ENCODE measurements at places on chromosomes 11 and 22.
A peak's percentile ranks its signal among the peaks of the same experiment; 100 is the strongest.

DNA sequence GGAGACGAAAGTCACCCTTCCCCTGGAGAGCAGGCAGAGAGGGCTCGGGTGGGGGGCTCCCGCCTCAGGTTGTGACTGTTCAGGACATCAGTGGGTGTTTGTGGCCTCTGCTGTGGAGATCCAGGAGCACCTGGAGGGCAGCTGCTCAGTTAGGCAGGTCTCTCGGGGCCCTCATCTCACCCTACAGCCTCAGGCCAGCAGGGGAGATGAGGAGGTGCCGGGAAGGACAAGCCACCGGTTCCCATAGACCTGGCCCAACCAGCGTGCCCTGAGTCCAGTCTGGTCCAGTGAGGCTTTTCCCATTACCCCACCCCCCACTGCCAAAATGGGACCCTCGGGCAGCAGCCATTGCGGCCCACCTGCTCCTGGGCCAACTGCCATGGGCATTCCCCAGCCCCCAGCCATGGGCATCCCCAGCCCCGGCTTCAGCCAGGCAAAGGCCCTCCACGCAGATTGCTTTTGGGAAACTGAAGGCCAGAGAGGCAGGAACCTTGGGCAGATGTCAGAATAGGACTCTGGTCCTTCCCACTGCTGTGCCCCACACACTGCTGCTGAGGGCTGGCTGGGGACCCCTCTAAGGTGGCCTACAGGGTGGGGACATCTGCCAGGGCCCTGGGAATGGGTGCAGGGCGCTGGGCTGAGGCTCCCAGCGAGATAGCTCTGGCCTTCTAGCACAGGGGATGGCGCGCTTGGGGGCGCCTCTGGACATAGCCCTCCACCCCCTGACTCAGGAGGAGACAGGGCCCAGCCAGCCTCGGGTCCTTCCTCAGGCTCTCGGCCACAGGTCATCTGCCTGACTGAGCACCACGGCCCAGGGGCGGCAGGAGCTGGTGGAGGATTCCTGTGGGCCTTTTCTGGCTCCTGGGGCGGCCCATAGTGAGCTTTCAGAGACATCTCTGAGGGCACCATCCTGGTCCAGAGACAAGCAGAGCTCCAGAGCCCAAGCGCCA, 4.8 kb downstream of the PIM3 start:
- DNase-seq, result no peak

- no peak for DNase-seq
Observed at GRCh38 chr11:69497221-69497787, 15.8 kb downstream of the LINC01488 start.

- no peak for DNase-seq
Observed at GRCh38 chr22:41844513-41844912, 11.6 kb downstream of the SREBF2 start.

DNA sequence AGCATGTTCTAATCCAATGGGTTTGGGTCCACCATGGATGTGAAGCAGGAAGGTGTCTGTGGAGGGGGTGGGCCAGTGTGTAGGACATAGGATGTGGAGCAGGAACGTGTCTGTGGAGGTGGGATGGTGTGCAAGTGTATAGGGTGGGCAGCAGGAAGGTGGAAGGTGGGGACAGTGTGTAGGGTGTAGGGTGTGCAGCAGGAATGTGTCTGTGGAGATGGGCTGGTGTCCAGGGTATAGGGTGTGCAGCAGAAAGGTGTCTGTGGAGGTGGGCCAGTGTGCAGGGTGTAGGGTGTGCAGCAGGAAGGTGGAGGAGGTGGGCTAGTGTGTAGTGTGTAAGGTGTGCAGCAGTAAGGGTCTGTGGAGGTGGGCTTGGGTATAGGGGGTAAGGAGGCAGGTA, 1068.0 kb downstream of the NTM start:
- DNase-seq, result no peak

GRCh38 chr11:104320956-104321355, 157.0 kb upstream of the PDGFD start:
- no peak for DNase-seq

- DNase-seq, result no peak
Observed at GRCh38 chr11:82756765-82757639, 23.3 kb upstream of the FAM181B start.

DNA sequence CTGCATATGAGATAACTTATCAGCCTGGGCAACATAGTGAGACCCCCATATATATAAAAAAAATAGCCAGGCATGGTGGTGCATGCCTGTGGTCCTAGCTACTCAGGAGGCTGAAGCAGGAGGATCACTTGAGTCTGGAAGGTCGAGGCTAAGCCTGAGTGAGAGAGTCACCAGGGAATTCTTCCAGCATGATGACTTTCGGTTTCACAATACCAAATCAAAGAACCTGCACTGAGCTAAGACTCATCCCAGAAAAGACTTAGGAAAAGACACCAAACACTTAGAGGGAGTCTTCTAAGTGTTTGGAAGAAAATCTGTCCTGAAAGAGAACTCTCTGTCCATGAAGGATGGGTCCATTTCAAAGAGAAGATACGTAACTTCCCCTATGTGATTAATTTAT, 12.7 kb downstream of the STK33 start:
- DNase-seq, result no peak

DNA sequence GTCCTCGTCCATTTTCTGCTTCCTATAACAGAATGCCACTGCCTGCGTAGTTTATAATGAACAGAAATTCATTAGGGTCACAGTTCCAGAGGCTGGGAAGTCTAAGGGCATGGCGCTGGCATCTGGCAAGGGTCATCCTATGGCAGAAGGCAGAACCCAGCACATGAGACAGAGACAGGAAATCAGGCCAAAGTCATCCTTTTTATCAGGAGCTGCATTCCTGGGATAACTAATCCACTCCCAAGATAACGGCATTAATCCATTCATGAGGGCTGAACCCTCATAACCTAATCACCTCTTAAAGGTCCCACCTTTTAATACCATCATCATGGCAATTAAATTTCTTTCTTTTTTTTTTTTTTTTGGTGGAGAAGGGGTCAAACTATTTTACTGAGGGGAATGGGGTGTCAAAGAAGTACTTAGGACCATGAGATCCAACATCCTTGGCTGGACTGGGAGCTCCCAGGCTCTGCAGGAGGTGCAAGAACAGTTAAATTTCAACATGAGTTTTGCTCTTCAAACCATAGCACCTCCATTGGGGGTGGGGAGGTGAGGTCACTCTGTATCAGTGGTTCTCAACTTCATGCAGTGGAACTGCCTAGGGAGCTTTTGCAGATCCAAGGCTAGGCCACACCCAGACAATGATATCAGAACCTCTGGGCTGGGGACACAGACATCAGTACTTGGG, 4.4 kb downstream of the TMEM109 start:
- DNase-seq, result no peak

- DNase-seq, result no peak
Observed at GRCh38 chr11:116527180-116527991, 245.4 kb downstream of the BUD13 start.

DNA sequence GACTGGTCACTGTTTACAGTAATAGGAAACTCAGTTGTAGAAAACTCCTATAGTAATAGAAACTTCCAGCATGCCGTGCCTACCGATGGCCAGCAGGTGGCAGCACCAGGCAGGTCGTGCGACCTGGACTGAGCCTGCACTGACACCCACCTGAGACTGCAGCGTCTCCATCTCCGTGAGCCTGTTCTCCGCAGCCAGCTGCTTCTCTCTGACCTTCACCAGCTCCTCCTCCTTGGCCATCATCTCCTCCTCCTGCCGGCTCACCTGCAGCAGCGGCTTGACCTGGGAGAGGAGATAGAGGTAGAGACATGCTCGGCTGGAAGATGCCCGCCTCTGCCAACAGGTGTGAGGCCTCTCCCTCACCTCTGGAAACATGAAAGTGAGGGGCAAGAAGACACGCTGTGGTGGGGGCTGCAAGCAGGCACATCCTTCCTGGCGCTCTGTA, 48.5 kb downstream of the APOL1 start:
- no peak for DNase-seq

DNA sequence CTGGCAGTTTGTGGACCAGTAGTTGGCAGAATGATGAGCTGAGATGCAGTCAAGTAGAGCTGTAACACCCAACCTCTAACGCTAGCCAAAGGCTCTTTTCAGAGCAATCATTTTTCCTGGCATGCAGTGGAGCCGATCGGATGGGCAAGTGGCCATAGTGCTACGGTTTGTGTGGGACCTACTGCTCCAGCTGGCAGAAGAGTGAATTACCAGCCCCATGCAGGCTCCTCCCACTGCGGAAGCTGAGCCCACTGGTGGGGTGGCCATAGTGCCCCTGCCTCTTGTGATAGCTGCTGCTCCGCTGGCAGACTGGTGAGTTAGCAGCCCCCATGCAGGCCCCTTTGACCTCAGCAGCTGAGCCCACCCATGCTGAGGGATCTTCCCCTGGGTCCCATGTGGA, 27.0 kb upstream of the SC5D start:
- DNase-seq, result no peak

GRCh38 chr11:124799348-124800225, 619 bp downstream of the MSANTD2 start:
- peak; percentile 58 for DNase-seq

GRCh38 chr11:134510233-134511040, 98.4 kb upstream of the B3GAT1 start:
- DNase-seq, result no peak

DNA sequence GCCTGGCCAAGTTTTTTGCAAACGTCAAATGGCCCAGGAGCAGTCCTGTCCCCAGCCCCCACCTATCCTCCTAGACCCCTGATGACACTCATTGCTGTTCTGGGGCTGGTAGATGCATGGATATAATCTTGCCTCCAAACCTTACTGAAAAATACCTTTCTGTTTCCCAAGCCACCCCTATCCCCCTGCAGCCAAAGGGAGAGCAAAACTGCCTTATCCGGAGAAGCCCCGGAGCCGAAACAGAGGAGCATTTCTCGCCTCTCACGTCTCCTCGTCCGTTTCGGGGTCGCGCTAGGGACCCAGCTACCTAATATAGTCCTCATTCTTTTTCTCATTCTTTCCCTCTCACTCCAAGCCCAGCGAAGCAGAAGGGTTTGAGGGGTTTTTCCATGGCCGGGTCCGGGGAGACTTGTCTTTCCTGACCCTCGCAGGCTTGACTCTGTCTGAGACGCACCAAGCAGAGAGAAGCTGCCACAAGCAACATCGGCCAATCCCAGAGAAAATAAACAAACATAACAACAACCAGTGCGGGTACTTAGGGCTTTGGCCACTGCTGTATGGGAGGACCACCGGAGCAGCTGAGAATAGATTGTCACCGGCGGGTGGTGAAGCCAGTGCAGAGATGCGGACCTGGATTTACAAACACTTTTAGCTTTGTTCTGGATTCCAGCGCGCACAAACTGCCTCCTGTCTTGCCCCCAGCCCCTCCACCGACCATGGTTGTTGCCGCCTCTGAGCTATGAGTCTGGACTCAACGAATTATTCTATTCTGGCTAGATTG, 1.6 kb downstream of the BSX start:
- no peak for DNase-seq

DNA sequence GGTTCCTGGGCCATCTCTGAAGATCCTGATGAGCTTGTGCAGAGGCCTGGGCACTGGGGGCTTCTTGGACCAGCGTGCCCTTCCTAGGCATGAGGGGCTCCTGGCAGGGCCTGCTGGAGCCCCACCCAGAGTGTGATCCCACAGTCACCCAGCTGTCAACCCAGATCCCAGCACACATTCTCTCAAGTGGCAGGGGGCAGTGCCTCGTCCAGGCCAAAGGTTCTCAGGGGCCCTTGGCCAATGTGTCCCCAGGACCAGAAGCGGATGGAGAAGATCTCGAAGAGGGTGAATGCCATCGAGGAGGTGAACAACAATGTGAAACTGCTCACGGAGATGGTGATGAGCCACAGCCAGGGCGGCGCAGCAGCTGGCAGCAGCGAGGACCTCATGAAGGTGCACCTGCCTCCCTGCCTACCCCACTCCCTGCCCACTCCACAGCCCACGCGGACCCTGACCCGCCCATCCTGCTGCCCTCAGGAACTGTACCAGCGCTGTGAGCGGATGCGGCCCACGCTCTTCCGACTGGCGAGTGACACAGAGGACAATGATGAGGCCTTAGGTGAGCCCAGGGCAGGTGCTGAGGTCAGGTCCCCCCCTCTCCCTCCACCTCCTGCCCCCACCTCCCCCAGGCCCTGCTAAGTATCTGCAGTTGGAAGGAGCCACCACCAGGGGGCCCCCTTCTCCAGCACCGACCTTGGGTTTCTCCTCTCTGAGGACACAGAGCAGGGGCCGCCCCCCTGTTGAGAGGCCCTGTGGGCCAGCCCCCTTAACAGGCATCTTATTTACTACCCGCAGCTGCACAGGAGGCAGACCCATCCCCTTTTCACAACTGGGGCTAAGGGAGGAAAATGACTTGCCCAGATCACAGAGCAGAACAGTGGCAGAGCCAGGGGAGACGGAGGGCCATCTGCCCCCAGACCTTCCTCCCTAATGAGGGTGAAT, 14.7 kb downstream of the GGA1 start:
- no peak for DNase-seq

All from GF-D8 (cell line).